ENCODE measurements at places on chromosomes 1 and 21.

- DNase-seq = no peak
Observed at GRCh38 chr1:55081188-55081904, 42.0 kb downstream of the PCSK9 start.

DNA sequence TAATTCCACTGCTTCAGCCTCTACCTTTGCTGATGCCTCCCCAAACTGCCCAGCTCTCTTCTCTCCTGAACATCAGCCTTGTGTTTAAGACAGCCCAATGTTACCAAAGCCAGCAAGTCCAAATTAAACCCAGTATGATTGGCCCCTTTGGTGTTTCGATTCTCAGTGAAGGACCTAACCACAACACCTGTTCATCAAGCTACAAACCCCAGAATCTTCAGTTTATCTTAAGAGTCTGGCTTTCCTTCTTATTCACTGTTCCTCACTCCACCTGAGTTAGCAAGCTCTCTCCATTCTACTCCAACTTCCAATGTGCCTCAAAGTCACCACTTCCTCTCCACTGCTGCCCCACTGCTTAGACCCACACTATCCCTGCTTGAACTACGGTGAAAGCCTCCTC lies 25.5 kb upstream of the ITPKB start:
- no peak for DNase-seq

DNA sequence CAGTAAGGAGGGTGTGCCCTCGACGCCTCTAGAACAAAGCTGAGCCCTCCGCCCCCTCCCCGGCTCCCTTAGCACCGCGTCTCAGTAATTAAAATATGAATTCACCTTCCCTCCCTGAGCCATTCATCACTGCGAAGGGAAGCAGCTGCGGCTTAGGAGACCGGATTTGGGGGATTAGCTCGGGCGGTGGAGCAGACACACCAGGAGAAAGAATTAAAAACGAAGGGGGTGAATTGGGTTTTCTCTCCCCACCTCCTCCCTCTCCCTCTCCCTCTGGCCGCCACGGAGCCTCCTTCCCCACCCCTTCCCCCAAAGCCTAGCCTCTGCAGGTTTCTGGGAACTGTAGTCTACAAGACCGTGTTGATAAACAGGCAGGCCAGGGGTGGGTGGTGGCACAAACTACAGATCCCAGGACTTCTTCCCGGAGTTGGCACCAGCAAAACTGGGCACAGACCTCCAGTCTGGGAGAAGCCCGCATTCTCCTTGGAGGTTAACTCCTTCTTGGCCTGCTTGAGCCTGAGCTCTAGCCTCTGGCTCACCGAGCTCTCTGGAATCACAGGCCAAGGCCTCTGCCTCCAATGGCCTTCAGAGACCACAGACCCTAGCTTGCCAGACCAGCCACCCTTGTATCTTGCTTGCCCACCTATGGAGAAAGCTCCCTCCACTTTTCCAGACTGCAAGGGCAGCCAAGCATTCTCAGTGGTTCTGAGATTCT lies 10.8 kb downstream of the BLACAT1 start:
- DNase-seq = no peak

DNA sequence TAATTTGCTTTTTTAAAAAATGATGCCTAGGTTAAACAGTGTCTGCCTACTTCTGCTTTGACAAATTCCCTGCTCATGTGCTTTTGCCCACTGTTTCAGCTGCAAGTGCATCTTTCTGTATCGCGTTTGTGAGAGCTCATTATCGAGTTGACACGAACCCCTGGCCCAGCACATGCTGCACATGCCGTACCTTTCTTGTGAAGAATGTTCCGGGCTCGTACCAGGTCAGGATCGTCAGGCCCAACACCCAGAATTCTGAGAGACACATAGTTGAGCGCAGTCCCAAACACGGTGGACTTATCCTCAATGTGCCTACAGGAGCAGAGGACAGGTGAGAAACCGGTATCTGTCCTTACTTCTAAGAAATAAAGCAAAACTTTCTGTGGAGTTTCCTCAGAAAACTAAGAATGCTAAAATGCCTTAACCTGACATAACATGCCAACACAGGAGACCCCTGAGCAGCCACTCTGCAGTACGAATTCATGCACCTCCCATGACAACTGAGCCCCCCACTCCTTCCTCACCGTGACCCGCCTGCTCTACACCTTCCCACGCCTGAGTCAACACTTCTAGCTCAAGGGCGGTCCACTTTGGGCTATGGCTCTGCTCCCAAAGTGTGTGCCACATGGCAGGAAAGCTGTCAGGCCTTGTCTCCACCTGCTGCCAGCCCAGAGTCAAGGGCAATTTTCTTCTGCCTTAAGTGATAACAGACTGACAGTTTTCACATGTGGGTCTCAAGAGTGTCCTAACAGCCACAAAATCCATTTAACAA lies 6.7 kb downstream of the LSS start:
- DNase-seq = no peak

GRCh38 chr1:228768355-228769000 lies 33.2 kb downstream of the RHOU start:
- no peak for DNase-seq

DNA sequence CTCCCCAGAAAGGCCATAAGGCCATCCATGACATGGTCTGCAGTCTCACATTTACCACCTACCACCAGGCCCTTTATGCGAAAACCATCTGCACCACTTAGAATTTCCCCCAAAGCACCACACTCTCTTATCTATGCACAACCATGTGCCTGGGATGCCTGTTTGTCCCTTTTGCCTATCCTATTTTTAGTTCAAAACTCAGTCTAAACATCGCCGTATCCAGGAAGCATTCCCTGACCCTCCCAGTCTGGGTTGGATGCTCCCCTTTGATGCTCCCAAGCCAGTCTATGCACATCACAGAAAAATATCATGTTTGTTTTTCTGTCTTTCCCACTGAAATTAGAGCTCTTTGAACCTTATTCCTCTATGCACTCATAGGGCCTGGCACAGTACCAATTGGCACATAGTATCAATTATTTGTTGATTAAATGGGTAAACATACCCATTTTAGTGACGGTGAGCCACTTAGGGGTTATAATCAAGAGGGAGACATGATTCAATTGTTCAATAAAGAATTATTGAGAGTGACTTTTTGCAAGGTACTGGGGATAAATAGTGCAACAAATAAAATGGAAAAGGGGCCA lies 6.7 kb downstream of the MPL start:
- no peak for DNase-seq

DNA sequence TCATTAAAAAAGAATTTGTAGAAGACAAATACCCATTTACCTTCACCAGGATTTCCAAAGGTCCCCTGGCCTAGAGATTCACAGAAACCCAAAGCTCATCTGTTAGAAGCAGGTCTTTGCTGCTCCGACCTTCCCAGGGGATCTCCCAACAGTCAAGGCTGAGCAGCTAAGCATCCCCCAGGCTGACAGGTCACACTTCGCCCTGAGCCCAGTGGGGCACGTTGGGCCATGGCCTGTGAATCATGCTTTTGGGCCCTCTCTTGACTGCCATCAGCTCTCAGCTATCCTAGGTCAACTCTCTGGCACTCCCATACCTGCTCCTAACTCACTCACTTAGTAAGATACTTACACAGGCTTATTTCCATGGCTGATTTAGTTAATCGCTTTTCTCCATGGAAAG lies 157.7 kb downstream of the DSCAM start:
- DNase-seq = no peak

DNA sequence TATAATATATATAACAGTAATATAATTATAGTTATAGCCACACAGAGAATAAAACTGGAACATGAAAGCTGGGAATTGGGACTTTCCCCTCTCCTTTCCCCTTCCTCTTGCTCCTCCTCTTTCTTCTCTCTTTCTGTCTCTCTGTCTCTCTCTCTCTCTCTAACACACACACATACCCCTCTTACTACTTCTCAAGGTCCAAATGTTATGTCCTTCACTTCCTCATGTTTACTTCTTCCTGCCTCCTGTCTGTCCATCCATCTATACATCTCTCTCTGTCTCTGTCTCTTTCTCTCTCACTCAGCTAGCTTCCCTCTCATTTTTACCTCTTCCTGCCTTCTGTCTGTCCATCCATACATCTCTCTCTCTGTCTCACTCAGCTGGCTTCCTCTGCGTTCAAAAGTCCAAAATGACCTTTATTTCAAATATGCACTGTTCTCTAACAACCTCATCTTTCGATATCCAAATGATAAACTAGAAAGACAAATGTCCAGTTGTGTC lies 261.1 kb downstream of the SIPA1L2 start:
- DNase-seq = no peak

- no peak for DNase-seq
Observed at GRCh38 chr1:201335174-201335870, 42.2 kb downstream of the TNNT2 start.

DNA sequence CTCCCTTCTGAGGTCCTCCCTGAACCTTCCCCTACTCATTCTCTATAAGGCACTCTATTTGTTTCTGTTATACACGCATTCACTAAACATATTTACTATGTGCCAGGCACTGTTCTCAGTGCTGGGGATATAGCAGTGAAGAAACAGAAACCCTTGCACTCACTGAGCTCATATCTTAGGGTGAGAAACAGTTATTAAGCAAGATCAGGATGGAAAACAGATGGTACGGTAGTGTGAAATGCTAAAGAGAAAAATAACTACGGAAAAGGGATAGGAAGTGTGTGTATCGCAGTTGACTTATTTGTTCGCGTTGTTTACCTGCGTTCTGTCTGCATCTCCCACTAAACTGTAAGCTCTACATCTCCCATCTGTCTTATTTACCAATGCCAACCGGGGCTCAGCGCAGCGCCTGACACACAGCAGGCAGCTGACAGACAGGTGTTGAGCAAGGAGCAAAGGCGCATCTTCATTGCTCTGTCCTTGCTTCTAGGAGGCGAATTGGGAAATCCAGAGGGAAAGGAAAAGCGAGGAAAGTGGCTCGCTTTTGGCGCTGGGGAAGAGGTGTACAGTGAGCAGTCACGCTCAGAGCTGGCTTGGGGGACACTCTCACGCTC lies 572 bp downstream of the CYB5RL start:
- no peak for DNase-seq

DNA sequence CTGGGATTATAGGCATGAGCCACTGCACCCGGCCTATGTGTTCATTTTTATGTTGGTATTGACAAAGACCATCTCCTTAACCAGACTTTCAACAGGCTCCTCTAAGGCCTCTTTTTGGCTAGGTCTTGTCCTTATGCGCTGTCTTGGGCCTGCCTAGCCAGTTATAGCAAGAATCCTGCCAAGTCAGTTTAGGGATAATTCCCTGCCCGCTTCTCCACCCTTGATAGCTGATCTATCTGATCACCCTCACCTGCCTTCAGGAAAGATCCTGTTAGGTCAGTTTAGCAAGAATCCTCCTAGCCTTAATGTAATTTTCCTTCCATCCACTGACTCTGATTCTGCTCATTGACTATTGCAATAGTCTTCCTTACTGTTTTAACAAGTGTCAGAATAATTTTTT lies 2.4 kb upstream of the B4GALT3 start:
- DNase-seq = no peak

- no peak for DNase-seq
Observed at GRCh38 chr1:225907341-225907740, 16.7 kb downstream of the PYCR2 start.

DNA sequence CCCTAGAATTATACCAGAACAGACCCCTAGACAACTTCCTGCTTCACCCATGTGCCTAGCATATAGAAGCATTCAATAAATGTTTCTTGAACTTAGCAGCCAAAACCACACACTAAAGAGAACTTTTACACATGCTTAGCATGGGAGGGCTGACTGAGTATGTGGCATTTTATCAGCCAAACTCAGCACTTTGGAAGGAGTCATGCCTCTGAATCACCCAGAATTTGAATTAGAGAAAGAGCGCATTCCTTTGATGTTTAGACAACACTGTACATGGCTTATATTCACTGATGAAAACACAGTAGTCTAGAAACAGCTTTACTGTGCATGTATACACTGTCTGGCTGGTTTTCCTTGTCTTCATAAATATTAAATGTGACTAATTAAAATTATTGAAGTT lies 26.1 kb downstream of the SPAG17 start:
- no peak for DNase-seq

DNA sequence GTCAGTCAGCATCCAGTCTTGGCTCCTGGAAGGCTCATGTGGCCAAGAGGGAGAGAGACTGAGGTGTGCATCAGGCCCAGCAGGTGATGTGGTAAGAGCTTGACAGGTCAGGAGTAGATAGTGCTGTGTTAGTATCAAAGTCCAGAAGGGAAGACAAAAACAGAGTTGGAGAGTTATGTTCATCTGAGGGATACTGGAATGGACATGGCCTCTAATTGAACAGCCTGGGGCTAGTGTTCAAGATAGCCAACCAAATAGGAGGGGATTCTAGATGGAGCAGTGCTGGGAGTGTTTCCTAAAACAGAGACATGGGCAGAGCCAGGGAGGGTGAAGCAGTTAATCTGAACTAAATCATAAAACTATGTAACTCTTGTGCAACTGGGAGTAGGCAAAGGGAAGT lies 120.7 kb upstream of the MARK1 start:
- no peak for DNase-seq

GRCh38 chr1:247935781-247936180 lies 11.1 kb downstream of the OR2AJ1 start:
- no peak for DNase-seq

GRCh38 chr21:17783481-17784179 lies 35.5 kb downstream of the C21orf91 start:
- DNase-seq = no peak

DNA sequence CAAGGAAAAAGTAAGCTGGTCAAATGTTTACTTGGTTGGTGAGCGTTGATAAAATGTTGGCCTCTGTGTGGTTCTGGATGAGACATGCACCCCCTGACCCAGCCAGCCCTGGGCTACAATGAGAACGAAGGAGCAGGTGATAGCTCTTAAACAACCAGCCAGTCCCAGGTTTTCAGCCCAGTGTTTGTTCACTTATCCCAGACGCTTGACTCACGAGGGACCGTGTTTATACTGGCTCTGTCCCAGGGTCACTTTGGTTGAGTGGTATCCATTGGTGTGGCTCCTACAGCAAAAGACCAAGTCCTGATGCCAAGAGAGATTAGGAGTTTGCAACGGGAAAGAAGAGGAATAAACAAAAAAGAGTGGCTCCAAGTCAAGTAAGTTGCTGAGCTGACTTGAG lies 86.9 kb downstream of the KCNJ15 start:
- DNase-seq = no peak

- DNase-seq = no peak
Observed at GRCh38 chr1:31617218-31617915, at the start of gene HCRTR1. Gene HCRTR1 (plus strand): TSS chr1:31617689. CDS start chr1:31619193, 1,504 bp downstream.

- DNase-seq = no peak
Observed at GRCh38 chr1:202405928-202406327, 57.4 kb downstream of the PPP1R12B start.

DNA sequence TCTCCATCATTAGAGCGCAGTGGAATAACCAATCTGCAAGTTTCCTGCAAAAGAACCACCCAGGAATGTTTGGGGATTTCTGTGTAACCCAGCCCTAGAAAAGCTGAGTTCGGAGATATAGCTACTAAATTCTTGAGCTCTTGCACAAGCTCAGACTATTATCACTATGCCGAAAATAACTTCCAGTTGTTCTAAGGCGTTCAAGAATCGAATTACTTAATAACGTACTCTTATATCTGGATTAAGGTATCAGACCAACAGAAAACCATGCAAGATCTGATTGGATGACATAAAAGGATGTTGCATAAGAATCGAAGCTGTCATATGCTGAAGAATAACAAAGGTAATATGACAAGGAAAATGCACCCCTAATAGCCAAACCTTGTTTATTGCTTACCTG lies 7.5 kb upstream of the LAMC2 start:
- no peak for DNase-seq

- peak; percentile 66 for DNase-seq
Observed at GRCh38 chr1:33367485-33368405, 46.8 kb upstream of the A3GALT2 start.

GRCh38 chr1:86472767-86473166 lies 4.0 kb downstream of the CLCA1 start:
- DNase-seq = no peak

GRCh38 chr1:41580021-41580420 lies 95.5 kb upstream of the EDN2 start:
- no peak for DNase-seq

Measured in stimulated activated CD8-positive, alpha-beta memory T cell treated with anti-CD3 and anti-CD28 coated beads, Interleukin-15, amount 100 ng/mL, for 4 hours (primary cell).